ENCODE measurements at places on chromosomes 3 and 15.

DNA sequence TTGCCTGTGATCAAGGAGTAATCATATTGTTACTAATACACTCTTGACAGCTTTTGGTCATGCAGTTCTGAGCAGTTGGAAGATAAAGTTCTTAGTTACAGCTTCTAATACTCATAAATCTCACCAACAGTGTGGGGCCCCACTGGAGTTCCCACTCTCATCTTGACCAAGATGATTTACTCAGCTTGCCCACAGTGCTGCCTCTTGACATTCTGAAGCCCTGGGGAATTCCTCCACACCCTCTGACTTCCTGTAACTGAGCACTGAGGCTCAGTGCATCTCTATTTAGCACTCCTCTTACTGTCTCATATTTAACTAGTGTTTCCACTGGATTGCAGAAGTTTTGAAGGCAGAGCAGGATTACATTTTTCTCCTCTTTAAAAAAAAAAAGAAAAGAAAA lies 1.9 kb upstream of the ARL6IP5 start:
- DNase-seq = peak; percentile 58

DNA sequence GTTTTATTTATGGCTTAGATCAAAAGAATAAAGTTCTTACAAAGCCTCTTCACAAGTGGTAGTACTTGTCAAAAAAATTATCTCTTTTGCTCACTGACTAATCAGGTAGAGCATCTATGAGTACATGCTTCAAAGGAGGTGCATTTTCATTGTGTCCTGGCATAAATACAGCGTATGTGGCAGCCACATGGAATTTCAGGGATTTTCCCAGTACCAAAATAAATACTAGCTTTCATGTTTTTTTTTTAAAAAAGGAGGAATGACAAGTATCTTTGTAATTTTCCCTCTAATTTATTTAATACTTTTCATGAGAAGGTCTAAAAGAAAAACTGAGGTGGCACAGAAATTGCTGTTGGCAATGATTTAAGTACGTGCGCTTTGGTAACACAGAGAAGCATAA lies 597.8 kb upstream of the ALCAM start:
- no peak for DNase-seq

GRCh38 chr15:77738038-77738370 lies 105.3 kb upstream of the LINGO1 start:
- DNase-seq = no peak

DNA sequence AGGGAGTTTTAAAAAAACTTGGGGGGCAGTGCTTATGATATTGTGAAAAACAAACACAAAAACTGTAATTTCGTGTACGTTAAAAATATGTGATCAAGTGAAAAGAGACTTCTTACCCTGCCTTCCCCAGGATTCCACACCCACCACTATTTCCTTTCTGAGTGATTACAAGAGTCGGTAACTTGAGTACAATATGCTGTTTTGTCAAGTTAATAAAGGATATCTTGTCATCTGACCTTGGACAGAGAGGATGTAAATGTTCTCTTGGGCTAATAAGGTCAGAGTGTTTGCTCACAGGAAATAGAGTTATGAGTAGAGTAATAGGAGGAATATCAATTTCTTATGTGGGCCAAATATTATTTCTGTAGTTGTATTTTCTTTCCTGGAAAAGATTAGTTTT lies 68.1 kb downstream of the NOX5 start:
- DNase-seq = no peak

GRCh38 chr15:52196891-52197290 lies 5.7 kb upstream of the GNB5 start:
- no peak for DNase-seq

GRCh38 chr3:9497821-9498565 lies 55.6 kb downstream of the LHFPL4 start:
- DNase-seq = no peak

DNA sequence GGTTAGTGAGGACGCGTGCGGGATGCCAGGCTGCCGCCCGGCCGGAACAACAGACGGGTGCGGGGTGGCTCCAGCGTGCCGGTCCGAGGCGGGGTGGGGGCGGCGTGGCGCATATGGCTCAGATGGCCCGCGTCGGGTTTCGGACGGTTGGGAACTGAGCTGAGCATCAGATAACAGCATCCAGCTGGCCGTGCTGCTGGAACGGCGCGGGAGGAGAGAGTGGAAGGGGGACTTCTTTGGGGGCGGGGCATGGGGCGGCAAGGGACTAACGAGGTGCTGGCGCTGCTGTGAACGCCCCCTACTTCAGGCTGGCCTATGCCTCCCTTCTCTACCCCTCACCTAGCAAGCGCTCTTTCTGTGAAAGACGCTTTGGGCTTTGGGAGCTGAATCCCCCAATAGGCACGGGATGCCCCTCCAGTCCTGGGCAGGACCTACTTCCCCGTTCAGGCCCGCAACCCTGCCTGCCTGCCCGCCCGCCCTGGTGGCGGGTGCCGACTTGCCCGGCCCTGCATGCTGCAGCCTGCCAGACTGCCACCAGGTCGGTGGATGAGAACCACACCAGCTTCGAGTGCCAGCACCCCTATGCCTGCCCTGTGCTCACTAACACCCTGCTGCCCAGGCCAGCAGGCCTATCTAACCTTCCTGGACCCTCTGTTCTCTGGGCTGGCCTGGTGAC lies 542 bp downstream of the INKA1 start:
- DNase-seq = peak; percentile 58

DNA sequence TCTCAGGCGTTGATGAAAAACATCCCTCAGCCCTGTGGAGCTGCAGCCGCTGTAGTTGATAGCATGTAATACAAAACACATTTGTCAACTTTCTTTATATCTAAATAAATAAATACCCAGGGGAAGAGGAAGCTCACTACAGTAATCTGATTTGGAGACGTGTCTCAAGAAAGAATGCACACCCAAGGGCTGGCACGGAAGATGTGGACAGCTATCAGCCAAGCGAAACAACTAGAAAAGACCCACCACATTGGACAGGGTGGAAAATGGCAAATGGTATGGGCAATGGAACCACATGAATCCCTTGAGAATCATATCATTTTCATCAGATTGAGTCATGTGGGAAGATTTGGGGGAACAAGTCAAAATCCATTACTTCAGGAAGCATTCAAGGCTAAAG lies 43.1 kb upstream of the ALDH1A3 start:
- no peak for DNase-seq

GRCh38 chr3:62662677-62663076 lies 212.5 kb downstream of the CADPS start:
- no peak for DNase-seq

Data from CD8-positive, alpha-beta T cell (primary cell).